ENCODE measurements at places on chromosomes 16 and 17. TPM values are rescaled to one million over a fixed set of nuclear protein-coding genes. Genes with fewer than 3 reads are reported as not detected.

SLC5A11 gene
- total RNA-seq = 0.13 TPM

JPH3 gene
- 0.64 TPM for total RNA-seq

KLHL36 gene
- total RNA-seq = 49.6 TPM

CFAP97D1 gene
- under 0.01 TPM for total RNA-seq

FBXW10 gene
- not detected for total RNA-seq

WDR81 gene
- total RNA-seq = 11.4 TPM

TPSAB1 gene
- total RNA-seq = not detected

HBQ1 gene
- total RNA-seq = 1.4 TPM

SLC7A6 gene
- 15.2 TPM for total RNA-seq

SHBG gene
- not detected for total RNA-seq

NKD1 gene
- under 0.01 TPM for total RNA-seq

ABCC12 gene
- not detected for total RNA-seq

CTRB1 gene
- not detected for total RNA-seq

GPR142 gene
- not detected for total RNA-seq

NPIPA8 gene
- not detected for total RNA-seq

TBC1D3E gene
- not detected for total RNA-seq

All from dermis microvascular lymphatic vessel endothelial cell (primary cell).